ENCODE measurements at places on chromosomes 11 and 22.

DNA sequence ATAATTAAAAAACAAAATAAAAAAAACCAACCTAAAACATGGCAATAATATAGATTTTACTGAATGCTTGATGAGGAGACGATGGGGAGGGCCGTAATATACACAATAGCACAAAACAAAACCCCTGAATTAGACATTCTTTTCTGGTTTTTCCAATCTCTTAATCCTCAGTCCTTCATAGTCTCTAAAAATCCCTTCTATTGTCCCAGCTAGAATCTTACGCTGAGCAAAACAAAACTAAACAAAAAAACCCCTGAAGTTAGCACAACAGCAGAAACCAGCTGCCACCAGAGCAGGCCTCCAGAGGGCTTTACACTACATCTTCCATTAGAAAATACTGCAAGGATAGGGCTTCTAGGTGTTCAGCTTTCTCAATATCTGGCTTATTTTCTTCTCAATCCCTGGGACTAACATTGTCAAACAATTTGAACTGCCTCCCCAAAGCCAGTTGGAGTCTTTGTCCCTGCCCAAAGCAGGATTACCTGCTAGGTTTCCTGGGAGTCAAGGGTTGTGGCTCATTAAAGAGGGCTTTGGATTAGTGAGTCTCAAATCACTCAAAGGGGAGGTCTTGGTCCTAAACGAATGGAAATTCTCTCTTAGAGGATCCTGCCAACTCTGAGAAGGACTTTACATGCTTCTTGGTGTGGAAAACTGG lies 2.1 kb upstream of the RNF26 start:
- DNase-seq = no peak

- no peak for DNase-seq
These were observed 140.2 kb upstream of the TIMP3 start for GRCh38 chr22:32661296-32661695.

DNA sequence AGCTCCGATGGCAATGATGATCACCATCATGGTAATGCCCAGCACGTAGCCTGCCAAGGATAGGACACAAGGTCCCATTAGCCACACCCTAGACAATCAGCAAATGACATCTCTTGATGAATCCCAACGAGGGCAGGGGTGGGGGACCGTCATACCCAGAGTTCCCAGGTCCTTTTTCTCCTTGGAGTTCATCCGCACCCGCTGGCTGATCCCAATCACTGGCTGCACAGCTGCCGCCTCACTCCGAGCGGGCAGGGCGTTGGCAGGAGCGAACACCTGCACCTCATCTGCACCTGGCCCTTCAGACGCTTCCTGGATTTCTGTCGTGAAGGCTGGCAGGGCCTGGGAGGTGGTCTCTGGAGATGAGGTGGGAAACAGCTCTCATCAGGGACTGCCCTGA lies 2.9 kb downstream of the PIK3IP1 start:
- DNase-seq = no peak

- no peak for DNase-seq
These were observed 33.2 kb upstream of the PAX6 start for GRCh38 chr11:31844351-31844750.

GRCh38 chr22:20135265-20135664 lies 3.7 kb downstream of the ZDHHC8 start:
- DNase-seq = no peak

DNA sequence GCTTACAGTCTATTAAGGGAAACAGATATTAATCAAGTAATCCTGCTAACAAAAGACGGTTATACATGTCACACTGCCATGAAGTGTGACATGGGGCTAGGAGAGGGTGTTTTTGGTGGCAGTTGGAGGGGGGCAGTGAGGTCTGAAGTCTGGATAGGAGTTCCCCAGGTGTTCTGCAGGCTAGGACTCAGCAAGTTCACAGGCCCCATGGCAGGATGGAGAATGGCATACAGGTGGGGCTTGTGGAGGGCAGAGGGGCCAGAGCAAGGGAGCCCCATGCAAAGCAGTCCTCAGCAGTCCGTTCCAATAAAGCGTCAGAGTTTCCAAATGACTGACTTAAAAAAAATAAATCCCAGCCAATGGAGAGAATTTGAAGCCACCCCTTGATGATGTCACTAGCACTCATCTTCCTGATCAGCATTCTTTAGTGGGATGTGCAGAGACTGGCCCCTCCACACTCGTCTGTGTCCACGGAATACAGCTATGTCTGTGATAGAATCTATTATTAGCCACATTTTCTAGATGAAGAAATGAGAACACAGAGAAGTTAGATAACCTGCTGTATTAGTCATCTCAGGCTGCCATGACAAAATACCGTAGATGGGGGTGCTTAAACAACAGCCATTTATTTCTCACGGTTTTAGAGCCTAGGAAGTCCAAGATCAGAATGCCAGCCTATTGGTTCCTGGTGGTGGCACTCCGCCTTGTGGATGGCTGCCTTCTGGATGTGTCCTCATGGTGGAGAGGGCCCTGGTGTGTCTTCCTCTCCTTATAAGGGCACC lies 32.6 kb downstream of the PRDM11 start:
- no peak for DNase-seq

- DNase-seq = no peak
These were observed 104.2 kb downstream of the SCN3B start for GRCh38 chr11:123549926-123550917.

DNA sequence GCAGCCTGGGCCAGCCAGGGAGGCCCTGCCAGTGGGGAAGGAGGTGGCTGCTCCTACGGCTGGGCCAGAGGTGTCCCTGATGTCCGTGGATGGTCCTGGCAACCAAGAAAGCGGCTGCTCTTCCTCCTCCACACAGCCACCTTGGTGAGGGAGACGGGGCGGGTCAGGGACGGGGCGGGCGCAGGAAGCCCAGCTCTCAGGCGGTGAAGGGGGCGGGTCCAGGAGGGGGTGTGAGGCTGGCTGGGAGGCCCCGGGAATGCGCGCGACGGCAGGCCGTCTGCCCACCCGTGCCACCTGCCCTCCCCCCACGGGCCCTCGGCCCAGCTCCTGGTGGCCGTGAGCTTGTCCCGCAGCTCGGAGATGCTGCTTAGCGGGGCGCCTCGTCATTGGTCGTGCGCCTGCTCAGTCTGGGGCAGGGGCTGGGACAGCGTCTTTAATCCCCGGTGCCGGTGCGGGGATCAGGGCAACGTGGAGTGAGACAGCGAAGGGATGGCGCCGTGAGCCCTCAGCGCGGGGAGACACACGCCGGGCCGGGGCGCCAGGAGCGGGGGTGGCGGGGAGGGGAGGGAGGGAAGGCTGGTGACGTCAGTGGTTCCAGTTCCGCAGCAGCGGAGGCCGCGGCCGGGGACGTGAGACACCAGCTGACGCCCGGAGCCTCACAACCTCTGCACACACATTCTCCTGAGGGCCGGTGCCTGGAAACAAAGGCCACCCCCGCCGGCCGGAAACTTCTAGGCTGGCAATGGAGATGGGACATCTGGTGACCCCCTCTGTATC lies 6.7 kb upstream of the BRSK2 start:
- peak; percentile 86 for DNase-seq

- DNase-seq = no peak
These were observed 73.0 kb downstream of the C2CD3 start for GRCh38 chr11:74097686-74098237.

DNA sequence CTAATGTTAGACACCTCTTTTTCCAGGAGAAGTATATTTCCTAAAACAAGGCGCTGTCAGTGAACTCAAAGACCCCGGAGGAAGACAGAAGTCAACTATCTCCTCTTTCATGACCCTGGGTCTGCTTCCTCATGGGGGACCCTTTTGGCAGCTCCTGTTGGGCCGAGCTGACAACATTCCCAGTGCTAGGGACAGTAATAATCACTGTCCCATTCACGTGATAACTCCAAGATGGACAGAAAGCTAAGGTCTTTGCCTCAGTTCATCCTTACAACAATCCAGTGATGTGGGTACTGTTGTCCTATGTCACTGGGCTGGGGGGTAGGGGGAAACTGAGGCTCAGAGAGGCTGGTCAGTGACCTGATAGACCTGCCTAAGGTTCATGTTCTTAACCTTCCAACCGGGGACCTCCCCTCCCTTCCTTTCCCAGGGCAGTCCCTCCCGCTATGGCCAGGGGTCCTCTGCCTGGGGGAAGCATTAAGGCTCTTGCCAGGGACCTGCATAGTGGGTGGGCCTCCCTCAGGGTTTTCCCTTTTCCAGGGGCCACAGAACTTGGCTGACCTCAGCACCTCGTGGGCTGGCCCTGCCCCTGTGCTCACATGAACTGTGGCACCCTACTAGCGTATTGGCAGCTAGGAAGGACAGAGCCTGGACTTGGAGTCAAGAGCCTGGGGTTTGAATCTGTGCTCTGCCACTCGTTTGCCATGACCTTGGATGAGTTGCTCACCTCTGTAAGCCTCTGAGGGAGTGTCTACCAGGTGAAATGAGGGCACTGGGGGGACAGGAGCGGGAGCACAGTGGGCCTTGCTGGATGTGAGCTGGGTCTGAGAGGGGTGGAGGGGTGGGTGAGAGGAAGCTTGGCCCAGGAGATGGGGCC lies 53.6 kb downstream of the LRRC32 start:
- DNase-seq = no peak

GRCh38 chr11:79236541-79236971 lies 204.3 kb downstream of the TENM4 start:
- DNase-seq = no peak

GRCh38 chr11:12160680-12161079 lies 50.3 kb downstream of the MICAL2 start:
- DNase-seq = peak; percentile 1

DNA sequence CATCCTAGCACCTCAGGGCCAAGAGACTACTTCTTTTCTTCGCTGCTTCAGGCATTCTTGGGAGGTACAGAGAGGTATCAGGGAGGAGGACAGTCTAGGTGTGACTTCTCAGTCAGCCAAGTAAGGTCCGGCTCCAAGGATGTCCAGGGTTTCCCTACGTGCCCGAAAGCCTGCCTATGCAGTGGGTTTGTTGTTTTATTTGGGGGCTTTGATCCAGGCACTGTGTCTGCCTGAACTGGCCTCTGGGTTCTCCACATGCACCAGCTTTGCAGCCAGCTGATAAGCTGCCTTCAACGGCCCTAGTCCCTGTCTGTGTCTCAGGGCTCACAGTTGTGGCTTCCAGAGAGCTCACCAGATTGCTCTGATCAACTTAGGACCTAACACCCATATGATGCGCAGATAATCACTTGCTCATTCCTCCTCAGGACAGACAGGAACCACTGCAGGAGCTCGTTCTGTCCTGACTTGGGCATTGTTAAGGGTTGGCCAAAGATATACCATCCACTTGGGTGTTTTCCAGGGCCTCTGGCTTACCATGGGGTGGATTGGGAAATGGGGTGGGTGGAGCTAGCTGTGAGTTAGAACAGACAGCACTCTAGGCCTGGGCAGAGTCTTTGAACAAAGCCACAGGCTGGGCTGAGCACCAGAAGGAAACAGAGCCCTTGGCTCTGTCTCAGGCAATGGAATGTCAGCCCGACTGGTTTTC lies 45.5 kb upstream of the CRYBB3 start:
- DNase-seq = no peak

Data from activated naive CD8-positive, alpha-beta T cell treated with anti-CD3 and anti-CD28 coated beads, Interleukin-2, amount 50 U/mL, for 24 hours (primary cell).